ENCODE measurements at places on chromosomes 5 and 9. TPM values are rescaled to one million over a fixed set of nuclear protein-coding genes. Genes with fewer than 3 reads are reported as not detected.

ZNF474 gene
- not detected for total RNA-seq

ARSK gene
- 6.9 TPM for total RNA-seq

PCDH1 gene
- total RNA-seq, result 12.1 TPM

C9orf153 gene
- 0.28 TPM for total RNA-seq

OTULINL gene
- total RNA-seq, result 1.8 TPM

MARCOL gene
- total RNA-seq, result not detected

DNA sequence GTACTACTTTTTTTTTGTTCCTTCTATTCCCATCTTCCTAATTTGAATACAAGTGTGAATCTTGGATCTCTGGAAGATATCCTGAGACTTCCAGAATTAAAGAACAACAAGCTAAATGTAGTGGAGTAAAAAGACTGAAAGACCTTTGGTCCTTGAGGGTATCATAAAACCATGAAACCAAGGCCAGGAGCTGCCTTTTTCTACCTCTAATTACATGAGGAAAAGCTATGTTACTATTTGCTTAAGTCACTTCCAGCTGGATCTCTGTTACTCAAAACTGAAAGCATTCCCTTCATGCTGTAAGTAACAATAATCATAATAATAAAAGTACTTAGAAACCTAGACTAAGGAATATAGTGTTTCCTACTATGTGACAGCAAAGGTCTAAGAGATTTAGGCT is 649.6 kb downstream of the KCTD16 start:
- no peak for DNase-seq
